ENCODE measurements at places on chromosomes 4 and X. TPM values are rescaled to one million over a fixed set of nuclear protein-coding genes. Genes with fewer than 3 reads are reported as not detected.
A peak's percentile ranks its signal among the peaks of the same experiment; 100 is the strongest.

Gene TMPRSS11F
- not detected for total RNA-seq

Gene ARL9
- not detected for total RNA-seq

- DNase-seq = no peak
These were observed 19.2 kb upstream of the SPCS3 start for GRCh38 chr4:176300565-176300964.

GRCh38 chr4:11468901-11469300 lies 40.2 kb upstream of the HS3ST1 start:
- DNase-seq = no peak

- peak; percentile 58 for DNase-seq
These were observed 58.5 kb downstream of the ASMT start for GRCh38 chrX:1673337-1673736.

DNA sequence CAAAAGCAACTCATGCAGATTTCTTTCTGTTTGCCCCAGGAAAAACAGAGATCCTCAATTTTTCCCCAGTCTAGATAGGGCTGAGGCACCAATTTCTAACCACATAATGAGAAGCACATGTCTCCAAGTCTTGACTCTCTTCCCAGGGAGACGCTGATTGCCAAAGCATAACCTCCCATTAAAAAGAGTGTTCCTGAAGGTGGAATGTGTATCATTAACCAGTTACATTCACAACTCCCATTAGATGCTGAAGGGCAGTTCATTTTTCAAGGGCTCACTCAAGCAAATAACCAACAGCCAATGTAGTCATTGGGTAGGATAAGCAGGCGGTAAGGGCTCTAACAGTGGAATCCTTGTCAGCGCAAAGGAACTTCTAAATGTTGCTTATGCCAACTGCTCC lies 27.5 kb downstream of the TMEM47 start:
- no peak for DNase-seq

DNA sequence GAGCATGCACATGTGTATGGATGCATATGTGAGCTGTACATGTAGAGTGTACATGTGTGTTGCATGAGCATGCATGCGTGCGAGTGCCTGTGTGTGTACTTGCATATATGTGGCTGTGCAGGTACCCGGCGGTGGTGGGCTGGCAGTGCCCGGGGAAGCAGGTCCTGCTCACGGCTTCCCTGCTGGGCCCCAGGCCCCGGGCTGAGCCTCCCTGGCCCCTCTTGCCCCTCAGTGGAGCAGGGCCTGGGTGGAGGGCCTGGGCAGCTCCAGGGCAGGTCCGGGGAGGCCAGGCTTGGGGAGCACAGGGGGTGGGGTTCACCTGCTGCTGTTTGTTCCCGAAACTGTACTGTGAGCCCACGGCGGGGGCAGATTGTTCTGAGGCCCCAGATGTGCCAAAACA lies 9.4 kb downstream of the NAT8L start:
- peak; percentile 9 for DNase-seq

- DNase-seq = no peak
These were observed 19.4 kb upstream of the SRD5A3 start for GRCh38 chr4:55326629-55327028.
